H7 (cell line): ENCODE measurements at places on chromosomes 2 and 18. TPM values are rescaled to one million over a fixed set of nuclear protein-coding genes. Genes with fewer than 3 reads are reported as not detected.
A peak's percentile ranks its signal among the peaks of the same experiment; 100 is the strongest.

RSAD2 gene
- not detected in 2 replicates for total RNA-seq

RMC1 gene
- total RNA-seq: 13.0 and 15.1 TPM in 2 replicates

DNA sequence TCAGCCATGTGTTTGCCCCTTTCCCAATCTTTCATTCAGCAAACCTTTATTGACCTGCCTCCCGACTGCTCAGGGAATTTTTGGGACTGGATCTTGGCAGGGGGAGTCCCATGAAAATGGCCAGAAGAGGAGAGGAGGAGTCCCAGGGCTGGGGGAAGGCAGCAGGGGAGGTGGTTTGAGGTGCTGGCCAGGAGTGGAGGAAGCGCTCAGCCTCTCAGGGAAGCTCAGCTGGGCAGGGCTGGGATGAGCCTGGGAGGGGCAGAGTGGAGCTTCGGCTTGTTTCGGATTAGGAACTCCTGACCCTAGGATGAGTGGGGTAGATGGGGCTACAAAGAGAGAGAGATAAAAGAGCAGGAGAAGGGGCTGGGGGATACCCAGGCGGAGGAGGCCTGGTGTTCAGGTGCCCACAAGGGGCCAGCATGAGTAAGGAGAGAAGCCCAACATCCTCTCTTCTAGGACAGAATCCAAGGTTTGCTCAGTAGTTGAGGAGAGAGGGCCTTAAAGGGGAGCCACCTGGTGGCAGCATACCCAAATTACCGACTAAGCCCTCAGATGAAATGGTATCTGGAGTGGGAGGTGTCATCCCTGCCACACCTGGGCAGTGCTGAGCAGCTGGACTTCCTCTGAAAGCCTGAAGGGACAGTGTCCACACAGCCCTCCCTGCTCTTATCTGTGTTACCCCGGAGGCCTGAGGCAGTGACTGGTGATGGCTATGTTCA, 91.1 kb downstream of the INHBB start:
- DNase-seq: peak; percentile 92

STK36 gene
- total RNA-seq: 20.4 and 29.4 TPM in 2 replicates
